ENCODE measurements at places on chromosomes 5 and 9. TPM values are rescaled to one million over a fixed set of nuclear protein-coding genes. Genes with fewer than 3 reads are reported as not detected.

Gene AQP7
- 4.6 TPM for total RNA-seq

GRCh38 chr9:63859475-63860215 lies 1425.4 kb downstream of the FOXD4L5 start:
- DNase-seq, result peak; percentile 77

- DNase-seq, result peak; percentile 30
Measured at GRCh38 chr5:135094339-135095051, 60.5 kb upstream of the PITX1 start.

GRCh38 chr9:126378761-126379160 lies 52.1 kb downstream of the MVB12B start:
- no peak for DNase-seq

DNA sequence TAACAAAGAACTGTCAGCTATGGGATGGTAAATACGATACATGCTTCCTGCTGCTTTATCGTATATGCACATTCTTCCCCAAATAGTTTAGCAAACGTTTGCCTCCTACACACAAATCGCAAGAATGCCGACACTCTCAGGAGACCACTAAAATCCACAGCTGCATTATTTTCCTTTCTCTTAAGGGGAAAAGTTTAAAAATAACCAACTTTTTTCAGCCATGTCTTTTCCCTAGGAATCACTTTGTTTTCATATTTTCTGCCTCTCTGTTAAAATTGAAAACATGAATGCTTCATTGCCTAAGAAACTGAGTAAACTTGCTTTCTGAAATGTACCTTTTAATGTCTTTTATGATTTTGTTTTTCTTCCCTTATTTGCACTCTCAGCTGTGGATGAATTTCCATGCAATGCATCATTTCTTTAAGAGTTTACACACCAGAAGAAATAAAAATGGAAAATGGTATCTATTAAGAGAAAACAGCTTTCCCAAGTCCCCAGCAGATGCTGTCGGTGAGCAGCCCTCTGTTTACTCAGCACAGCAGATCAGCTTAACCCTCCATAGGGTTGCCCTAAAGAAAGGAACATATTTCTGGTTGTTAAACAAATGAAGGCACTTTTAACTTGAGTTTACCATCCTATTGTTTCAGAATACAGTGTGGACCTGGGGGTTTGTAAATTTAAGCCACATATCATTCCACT lies 66.2 kb downstream of the IZUMO3 start:
- no peak for DNase-seq

DNA sequence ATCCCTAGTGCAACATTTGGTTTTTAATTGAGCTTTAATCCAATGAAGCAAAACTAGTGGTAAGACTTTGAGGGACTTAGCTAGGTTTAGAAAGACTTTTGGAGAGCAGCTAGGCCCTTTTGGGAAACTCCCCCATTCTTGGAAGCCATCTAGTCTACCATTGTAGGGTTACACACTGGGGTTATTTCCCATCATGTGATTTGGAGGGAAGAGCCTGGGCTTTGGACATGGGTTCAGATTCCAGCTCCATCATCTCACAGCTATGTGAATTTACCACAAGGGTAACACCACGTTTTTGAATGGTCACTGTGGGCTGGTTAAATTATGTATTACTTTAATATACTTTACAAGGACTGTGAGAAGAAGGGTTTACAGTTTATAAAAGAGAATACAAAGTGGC lies 18.3 kb upstream of the TNFSF15 start:
- DNase-seq, result no peak

Data from posterior vena cava (tissue), 2 donors.